ENCODE measurements at places on chromosomes 11 and 22. TPM values are rescaled to one million over a fixed set of nuclear protein-coding genes. Genes with fewer than 3 reads are reported as not detected.

- no peak for DNase-seq
- no peaks in the 10 kb centered on the region for H3K36me3 ChIP-seq
- H3K27ac ChIP-seq: no peak overlapping the region
- H3K4me1 ChIP-seq: no peaks in the 10 kb centered on the region
- peaks cover 4% of the 10 kb centered on the region for H3K27me3 ChIP-seq
Observed at GRCh38 chr11:102807921-102808320, 10.0 kb upstream of the MMP1 start.

CASP5 gene
- polyA plus RNA-seq: 0.09 TPM

MTMR2 gene
- 5.3 TPM for polyA plus RNA-seq

- H3K4me3 ChIP-seq: no peak overlapping the region
- no peaks in the 10 kb centered on the region for H3K4me1 ChIP-seq
- no peak for DNase-seq
- H3K27ac ChIP-seq: no peak overlapping the region
Observed at GRCh38 chr11:70590356-70590991, 192.1 kb downstream of the CTTN start.

P2RX6 gene
- polyA plus RNA-seq: 0.35 TPM

TST gene
- polyA plus RNA-seq: 1.4 TPM

GRCh38 chr11:96257972-96258934 is 84.7 kb downstream of the MAML2 start:
- peak; percentile 75 for DNase-seq
- peaks cover 73% of the 10 kb centered on the region for H3K4me1 ChIP-seq
- H3K4me3 ChIP-seq: peak overlapping the region; percentile 36

RHOG gene
- 141 TPM for polyA plus RNA-seq

GRCh38 chr11:68446046-68446725 is 14.4 kb upstream of the PPP6R3 start:
- DNase-seq: no peak
- H3K4me1 ChIP-seq: peaks cover 15% of the 10 kb centered on the region
- H3K27me3 ChIP-seq: no peaks in the 10 kb centered on the region
- H3K36me3 ChIP-seq: no peaks in the 10 kb centered on the region
- H3K27ac ChIP-seq: no peak overlapping the region

GRCh38 chr11:1780700-1781592 is 17.2 kb upstream of the CTSD start:
- H3K27ac ChIP-seq: no peak overlapping the region
- H3K4me3 ChIP-seq: no peak overlapping the region
- DNase-seq: no peak
- H3K27me3 ChIP-seq: no peaks in the 10 kb centered on the region
- H3K36me3 ChIP-seq: no peaks in the 10 kb centered on the region

DNA sequence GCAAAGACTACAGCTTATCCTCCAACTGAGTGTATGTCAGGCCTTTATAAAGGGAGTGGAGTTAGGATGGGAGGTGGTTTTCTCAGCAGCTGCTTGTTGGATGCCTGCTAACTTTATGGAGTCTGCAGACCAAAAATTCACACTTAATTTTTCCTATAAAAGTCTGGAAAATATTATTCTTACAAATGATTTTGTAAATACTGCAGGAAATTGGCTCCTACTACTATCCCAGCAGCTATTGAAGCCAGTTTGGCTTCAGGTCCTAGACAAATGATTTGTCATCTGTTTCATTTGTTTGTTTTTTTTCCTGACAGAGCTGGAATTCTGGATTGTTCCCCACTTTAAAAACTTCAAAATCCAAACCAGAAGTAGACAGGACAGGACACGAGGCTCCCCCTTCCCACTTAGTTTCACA is 292.5 kb downstream of the TMEM135 start:
- H3K27ac ChIP-seq: no peak overlapping the region
- DNase-seq: no peak
- no peaks in the 10 kb centered on the region for H3K4me1 ChIP-seq
- H3K4me3 ChIP-seq: no peak overlapping the region
- H3K36me3 ChIP-seq: no peaks in the 10 kb centered on the region

- H3K27ac ChIP-seq: peak overlapping the region; percentile 86
- H3K4me1 ChIP-seq: peaks cover 37% of the 10 kb centered on the region
- H3K36me3 ChIP-seq: no peaks in the 10 kb centered on the region
- no peaks in the 10 kb centered on the region for H3K27me3 ChIP-seq
Observed at GRCh38 chr11:8732324-8732670, 49.7 kb downstream of the RPL27A start.

- peak overlapping the region; percentile 57 for H3K4me3 ChIP-seq
- H3K36me3 ChIP-seq: peaks cover 11% of the 10 kb centered on the region
- no peak for DNase-seq
Observed at GRCh38 chr11:1308743-1309497, 512 bp downstream of the TOLLIP start.

- DNase-seq: no peak
- no peaks in the 10 kb centered on the region for H3K27me3 ChIP-seq
- H3K4me1 ChIP-seq: peaks cover 20% of the 10 kb centered on the region
- no peak overlapping the region for H3K27ac ChIP-seq
- no peaks in the 10 kb centered on the region for H3K36me3 ChIP-seq
- no peak overlapping the region for H3K4me3 ChIP-seq
Observed at GRCh38 chr11:66056501-66056900, 4.3 kb downstream of the SF3B2 start.

OR51E2 gene
- polyA plus RNA-seq: not detected

GTF2H1 gene
- 42.0 TPM for polyA plus RNA-seq

- H3K4me3 ChIP-seq: no peak overlapping the region
- DNase-seq: no peak
- no peaks in the 10 kb centered on the region for H3K36me3 ChIP-seq
- no peaks in the 10 kb centered on the region for H3K4me1 ChIP-seq
- no peaks in the 10 kb centered on the region for H3K27me3 ChIP-seq
Observed at GRCh38 chr11:67006029-67006884, 16.7 kb upstream of the SYT12 start.

Data from B cell (primary cell).